ENCODE measurements at places on chromosomes 3 and 15.

DNA sequence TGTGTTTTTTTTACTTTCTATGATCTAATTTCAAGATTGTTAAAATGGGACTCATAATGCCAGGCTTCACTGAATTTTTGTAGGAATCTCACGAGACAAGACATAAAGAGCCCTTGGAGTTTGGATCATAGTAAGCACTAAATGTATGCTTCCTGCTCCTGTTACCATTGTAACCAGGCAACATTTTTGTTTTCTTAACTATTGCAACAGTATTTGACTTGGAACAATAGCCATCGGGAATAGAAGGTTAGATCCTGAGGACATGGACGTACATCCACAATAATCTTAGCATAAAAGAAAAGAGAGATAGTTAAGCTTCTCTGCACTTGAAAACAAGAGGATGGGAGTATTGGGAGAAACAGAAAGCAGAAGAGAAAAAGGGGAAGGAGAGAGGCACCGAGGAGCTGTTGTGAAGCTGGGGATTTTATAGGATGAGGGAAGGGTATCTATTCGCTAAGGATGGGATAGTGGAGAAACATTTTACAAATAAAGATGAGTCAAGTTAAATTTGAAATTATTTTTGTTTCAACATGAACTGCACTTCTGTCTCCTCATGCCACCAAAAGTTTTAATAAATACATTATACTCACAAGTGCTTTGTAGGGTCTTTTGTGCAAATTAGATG, 131.4 kb downstream of the TMCO5A start:
- no peak for DNase-seq

DNA sequence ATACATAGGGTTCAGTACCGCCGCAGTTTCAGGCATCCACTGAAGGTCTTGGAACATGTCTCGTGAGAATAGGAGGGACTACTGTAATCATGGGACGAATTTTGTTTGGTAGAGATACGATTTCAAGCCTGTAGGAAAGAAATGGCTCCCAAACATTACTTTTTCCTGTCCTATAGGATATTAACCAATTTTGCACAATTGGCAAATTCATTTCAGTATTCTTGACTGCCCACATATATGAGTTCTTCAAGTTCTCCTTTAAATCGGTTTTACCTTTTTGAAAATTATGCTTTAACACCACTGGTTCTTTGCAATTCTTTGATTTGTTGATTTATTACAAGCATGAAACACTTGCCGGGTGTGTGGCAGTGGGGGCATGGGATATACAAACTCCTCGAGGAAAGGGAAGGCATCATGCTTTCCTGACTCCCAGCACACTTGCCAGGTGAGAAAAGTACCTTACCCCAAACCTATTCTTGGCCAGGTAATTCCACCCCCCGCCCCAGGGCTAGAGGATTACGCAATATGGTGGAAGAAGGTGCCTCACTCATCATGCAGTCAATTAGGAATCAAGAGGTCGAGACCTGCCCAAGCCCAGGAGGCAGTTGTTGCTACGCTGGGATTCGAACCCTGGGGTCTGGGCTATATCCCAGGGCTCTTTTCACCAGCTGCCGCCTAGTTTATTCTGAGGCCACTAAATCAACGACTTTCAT, 584 bp upstream of the LARS2 start:
- DNase-seq = no peak

DNA sequence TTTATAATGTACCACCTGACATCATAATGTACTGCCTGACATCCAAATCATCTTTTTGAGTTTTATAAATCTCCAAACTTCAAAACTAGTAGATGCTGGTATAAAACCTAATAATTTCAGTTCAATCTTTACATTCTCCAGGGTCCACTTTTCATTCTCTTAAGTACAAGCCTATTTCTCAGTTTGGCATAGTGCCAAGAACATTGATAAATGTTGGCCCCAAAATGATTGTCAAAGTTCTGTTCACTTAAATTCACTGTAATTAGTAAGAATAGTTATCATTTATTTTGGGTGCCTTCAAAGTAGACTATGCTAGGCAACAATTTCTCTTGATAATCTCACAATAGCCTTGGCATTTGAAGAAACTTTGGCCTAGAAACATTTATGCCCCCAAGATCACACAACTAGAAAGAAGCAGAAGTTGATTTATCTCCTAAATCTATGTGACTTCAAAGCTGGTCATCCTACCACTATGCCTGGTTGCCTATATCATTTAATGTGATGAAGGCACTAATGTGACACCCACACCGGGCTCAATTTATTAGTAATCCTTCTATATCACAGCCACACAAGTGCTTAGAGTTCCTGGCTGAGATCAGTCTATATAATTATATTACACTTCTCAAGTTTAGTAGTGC, 101.7 kb downstream of the ZNF609 start:
- no peak for DNase-seq

- peak; percentile 30 for DNase-seq
Observed at GRCh38 chr3:148962513-148962912, 28.8 kb upstream of the GYG1 start.

- no peak for DNase-seq
Observed at GRCh38 chr3:119601154-119601553, 3.5 kb downstream of the PLA1A start.

DNA sequence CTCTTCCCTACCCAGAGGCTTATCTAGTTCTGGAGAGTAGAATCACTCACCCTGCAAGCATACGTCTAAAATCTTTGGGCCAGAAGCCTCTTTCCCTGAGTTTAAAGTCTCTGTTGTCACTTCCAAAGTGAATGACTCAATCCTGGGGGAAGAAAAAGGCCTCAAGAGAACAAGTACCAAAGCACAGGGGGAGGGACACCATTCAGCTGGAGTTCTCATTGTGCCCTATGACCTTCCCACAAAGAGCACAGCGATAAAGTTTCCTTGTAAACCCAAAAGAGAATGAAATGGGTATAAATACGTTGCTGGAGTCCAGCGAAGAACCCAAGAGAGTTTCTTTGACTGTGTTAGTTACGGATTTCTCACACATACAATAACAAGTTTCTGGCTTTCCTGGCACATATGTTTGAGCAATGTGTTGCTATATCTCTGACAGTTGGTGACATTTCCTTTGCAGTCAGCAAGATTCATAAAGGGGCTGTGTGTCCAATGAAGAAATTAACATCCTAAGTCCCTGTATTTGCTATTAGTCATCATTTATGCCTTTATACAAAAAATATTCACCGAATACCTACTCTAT, 107.3 kb upstream of the PTPRG start:
- DNase-seq = no peak

DNA sequence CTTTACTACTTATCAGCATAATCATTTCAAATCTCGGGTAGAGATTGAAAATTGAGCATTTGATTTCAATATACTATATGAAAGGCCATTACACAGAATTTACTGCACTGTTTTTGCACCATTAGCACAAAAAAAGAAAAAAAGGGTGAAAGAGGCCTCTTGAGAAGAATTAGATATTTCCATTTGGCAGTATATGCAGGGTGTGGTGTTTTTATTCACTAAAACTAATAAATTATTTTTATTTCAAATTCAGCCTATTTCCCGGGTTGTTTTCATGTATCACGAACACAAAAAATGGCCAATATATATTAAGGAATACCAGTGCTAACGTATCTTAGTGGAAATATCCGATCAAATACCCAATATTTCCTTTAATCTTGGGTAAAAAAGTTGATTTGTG, 110.5 kb upstream of the TBL1XR1 start:
- no peak for DNase-seq

DNA sequence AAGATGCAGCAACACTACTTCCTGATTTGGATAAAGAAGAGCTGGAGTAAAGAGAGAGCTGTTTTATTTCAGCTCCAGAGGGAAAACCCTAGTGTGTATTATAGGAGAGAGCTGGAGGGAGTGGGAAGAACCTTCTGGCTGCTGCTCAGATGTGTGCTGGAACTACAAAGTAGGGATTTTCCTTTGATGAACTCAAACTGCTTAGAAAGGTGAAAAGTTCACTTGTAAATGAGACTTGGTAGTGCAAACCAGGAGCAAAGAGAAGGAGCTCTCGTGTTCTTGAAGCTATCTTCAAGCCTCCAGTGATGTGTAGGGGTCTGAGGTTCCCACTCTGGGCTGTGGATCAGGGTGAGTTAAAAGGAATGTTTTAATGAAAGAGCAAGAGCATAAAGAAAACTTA, 110.4 kb downstream of the EDEM1 start:
- DNase-seq = no peak

All from HEK293T (cell line).